Mammary epithelial cell (primary cell): ENCODE measurements at places on chromosomes 5 and 9. TPM values are rescaled to one million over a fixed set of nuclear protein-coding genes. Genes with fewer than 3 reads are reported as not detected.

DNA sequence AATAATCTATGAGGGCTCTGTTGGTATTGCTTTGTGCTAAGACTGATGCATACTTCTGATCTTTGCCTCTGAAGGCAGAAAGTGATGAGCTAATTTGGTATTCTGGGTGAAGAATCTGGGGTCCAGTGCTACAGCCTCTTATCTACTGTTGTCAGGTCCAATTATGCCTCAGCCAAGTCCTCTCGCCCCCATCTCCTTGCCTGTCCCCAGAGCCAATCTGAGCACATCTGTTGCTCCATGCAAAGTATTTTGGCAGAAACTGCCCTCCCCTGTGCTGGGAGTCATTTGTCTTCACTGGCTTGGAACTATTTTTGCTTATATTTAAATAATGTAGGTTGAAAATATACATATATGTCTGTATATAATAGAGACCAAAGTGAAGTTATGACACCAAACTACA, 23.4 kb downstream of the LSM11 start:
- no peak for DNase-seq

- DNase-seq: peak; percentile 49
These were observed 72.2 kb upstream of the FAM169A start for GRCh38 chr5:74938250-74938933.

- DNase-seq: no peak
These were observed 197.8 kb downstream of the AUH start for GRCh38 chr9:91163773-91164471.

GRCh38 chr5:53303105-53303504, 177.3 kb upstream of the FST start:
- DNase-seq: peak; percentile 94

DNA sequence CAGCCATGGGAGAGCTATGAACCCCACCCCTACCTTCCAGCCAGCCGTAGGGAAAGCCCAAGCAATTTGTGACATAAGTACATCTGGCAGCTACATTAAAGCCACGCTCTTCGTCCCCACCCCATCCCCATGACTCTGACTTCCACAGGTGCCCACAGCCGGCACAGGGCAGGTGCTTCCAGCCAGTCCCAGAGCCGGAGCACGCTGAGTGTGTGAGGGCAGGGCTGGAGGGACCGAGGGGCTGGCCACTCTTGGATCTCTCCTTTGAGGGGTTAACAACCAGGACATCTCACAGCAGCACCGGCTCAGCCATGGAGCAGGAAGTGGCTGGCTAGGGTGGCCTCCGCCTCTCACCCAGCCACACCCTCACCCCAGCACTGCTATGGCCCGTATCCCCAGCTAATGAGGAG, 2.4 kb upstream of the FAM78A start:
- no peak for DNase-seq

DNA sequence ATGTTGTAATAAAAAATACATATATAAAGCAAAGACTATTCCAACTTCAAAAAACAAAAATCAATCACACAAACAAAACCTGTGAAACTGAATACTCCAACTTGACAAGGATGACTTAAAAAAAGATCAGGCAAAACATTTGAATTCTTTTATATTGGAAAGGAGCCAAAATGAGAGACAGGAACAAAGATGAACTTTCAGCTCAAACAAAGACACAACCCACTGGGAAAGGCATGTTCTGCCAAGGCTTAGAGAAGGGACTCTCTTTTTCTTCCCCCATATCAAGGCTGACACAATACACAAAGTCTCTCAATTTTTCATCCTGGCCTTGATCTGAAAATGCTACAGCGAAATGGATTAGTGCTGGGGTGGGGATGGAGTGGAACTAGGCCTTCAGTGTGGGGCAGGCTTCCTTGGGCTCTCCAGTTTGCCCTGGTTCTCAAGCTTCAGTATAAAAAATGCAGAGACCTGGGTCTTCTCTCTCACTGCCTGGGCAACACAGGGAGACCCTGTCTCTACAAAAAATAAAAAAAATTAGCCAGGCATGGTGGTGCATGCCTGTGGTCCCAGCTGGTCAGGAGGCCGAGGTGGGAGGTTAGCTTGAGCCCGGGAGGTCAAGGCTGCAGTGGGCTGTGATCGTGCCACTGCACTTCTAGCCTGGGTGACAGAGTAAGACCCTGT, 11.6 kb upstream of the FAM169A start:
- DNase-seq: no peak

DNA sequence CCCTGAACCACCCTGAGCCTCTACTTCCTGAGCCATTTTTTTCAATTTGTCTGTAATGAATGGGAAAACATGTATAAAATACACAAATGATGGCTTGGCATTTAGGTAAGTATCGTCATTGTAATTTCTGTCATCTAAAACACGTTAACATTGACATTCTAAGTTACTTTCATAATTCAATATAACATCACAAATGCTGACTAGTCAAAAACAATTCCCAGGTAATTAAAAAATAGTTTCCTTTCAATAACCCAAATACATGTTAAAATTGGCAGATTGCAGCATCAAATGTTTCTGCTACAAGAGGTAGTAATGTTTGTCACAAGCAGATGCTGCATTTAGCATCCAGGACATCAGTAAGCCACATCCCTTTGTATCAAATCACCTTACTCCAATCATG, 776.4 kb downstream of the KCTD16 start:
- DNase-seq: no peak

DNA sequence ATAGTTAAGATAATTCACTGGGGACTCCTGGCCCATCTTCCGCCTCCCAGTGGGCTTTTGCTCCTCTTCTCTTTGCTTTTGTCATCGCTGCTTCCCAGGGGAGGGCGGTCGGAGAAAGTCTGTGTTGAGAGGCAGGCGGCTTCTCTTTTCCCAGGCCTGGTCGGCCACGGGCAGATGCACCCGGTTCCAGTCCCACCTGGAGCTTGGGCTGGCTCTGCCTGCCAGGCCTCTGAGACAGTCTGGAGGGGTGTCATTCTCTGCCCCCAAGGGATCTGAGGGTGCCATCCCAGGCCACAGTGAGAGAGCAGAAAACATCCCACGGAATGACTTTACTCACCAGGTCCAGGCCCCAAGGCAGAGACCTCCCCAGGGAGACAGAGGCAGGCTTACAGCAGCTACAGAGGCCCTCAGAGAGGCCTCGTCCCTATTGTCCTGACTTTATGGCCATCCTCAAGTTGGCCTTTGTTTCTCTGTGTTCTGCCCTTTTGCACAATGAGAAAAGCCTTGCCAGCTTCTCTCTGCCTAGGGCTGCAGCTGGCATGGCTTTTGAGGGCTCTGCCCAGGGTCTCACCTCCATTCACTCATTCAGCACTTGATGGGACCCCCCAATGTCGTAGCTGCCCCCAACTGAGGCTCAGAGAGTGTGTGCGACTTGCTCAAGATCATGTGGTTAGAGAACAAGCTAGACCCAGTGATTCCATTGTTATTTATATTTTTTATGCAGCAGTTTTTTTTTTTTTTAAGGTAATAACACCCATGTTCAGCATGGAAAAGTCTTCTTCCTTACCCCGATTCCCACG, 44.2 kb upstream of the BOD1 start:
- DNase-seq: no peak

DNA sequence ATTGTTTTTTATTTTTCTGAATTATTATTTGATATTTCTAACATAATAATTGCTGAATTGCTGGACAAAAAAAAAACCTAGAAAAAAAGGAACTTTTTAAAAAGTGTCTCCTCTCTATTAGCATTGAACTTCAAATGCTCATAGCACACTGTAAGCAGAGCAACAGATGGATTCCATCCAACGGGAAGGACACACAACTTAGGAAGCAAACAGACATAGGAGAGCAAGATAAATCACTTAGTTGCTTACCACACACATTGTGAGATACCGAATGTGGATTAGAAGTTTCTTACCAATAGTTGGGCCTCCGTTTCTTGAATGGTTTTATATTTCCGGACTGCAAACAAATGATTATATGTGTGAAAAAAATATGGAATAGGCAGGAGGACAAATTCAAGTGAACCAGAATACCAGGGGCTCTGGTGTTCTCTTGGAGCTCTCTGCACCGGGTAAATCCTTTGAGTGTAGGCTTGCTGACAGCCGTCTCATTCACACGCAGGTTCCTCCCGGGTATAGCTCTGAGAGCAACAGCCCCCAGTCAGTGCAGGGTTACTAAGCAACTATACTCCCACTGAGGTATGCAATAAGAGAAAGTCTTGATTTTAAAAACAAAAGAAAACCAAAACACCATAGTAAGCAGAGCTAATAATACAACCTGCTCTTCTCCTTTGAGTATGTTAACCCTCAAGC, 217.6 kb downstream of the TMEM167A start:
- DNase-seq: no peak

GRCh38 chr9:94760660-94761059, 34.2 kb downstream of the AOPEP start:
- no peak for DNase-seq

GRCh38 chr9:121350993-121351561, 19.0 kb downstream of the STOM start:
- DNase-seq: peak; percentile 84

DNA sequence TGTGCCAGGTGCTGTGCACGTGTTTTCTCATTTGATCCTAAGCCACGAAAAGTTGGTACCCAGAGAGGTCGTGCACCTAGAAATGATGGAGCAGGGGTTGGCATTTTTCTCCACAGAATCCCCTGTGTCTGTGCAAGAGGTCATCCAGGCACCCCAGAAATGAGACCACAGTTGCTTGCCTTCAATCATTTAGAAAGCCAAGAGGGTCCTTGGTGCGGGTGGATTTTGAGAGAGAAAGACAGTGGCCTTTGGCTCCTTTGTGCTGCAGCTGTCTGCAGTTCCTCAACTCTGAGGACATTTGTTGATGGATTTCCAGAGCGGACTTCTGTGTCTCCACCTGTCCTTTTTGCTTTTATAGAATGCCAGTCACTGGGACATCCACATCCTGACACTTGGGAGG, 33.8 kb upstream of the SPRY4 start:
- no peak for DNase-seq

DNA sequence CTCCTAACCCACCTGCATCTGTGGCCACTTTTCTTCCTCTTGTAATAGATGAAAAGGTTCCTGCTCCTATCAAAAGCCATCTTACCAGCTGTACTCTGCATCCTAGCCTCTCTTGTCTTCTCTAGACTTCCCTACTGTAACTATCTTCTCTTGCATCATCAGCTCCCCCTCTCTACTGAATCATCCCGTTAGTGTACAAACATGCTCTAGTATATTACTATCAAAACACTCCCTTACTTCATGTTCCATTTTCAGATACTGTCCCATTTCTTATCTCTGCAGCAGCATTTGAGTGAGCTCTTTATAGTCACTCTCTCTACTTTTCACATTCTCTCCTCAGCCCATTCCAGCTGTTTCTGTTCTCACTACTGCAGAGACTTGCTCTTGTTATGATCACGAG, 2.8 kb downstream of the SRA1 start:
- peak; percentile 45 for DNase-seq

DNA sequence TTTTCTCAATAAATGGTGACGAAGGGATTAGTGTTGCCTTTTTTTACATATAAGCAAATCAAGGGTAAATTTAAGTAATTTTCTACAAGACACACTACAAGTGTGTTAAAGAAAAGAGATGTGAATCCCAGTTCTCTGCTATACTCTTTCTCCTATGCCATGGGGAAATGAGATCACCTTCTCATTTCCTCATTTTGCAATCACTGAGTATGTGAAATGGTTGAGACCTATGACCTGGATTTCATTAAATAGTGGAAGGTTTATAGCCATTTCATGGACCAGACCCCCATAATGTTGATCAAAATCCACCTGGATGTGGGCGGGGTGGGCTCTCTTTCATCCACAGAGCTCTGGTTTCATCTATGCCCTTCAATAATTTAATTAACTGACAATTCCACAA, 66.9 kb upstream of the SLIT3 start:
- DNase-seq: no peak

DNA sequence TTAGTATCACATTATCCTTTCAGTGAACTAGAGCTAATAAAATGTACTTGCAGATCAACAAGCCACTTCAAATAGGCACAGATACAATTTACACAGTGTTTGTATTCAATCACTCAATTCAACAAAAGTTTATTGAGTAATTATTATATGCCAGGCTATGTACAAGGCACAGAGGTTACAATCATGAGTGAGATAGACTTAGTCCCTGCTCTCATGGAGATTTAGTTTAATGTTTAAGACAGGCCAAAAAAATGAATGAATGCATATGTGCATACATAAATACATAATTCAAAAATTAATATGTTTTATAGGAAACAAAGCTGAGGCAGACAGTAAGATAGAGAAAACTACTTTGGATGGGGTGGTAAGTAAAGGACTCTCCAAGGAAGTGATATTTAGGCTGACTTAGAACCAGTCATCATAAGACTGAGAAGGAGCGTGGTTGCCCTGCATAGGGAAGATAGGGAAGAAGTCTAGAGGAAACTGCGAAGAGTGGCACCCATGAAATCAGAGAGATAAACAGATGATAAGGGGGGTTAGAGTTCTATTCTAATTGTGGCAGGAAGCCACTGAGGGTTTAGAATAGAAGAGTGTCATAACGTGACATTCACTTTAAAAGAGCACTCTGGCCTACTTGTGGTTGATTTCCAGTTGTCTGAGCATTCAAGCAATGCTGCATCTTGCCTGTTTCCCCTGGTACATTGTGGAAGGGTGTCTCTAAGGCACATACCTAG, 49.7 kb upstream of the GRAMD2B start:
- no peak for DNase-seq

GRCh38 chr5:123116058-123116457, 27.0 kb downstream of the PRDM6 start:
- no peak for DNase-seq

- DNase-seq: no peak
These were observed 31.3 kb downstream of the IRF1 start for GRCh38 chr5:132459031-132459982.

- DNase-seq: no peak
These were observed 395.1 kb upstream of the CCNH start for GRCh38 chr5:87807783-87808182.

DNA sequence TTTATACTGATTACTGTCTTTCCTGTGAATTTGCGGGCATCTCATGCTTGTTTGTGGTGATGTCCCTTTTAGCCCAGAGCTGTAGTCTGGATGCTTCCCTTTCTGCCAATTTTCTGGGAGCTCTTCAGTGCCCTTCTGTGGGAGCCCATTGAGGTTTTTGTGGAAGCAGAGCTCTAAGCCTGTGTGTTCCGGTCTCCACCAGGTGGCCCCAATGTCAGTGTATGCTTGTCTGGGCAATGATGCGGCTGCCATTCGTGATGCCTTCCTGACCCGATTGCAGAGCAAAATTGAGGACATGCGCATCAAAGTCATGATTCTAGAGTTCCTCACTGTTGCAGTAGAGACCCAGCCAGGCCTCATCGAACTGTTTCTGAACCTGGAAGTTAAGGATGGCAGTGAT, 35.1 kb downstream of the SH3GLB2 start:
- DNase-seq: peak; percentile 44

SLCO4C1 gene
- polyA plus RNA-seq: 0.03 TPM

PCDHGA5 gene
- 0.23 TPM for polyA plus RNA-seq

CSF1R gene
- 1.5 TPM for polyA plus RNA-seq

PCDHGB6 gene
- 0.11 TPM for polyA plus RNA-seq

GZMA gene
- not detected for polyA plus RNA-seq

TNFAIP8 gene
- 15.4 TPM for polyA plus RNA-seq

ATP6V1G1 gene
- 102 TPM for polyA plus RNA-seq
